ENCODE measurements at places on chromosomes 13 and 19. TPM values are rescaled to one million over a fixed set of nuclear protein-coding genes. Genes with fewer than 3 reads are reported as not detected.

Gene FPR1
- 1.6 TPM for polyA plus RNA-seq

Gene ADGRE3
- not detected for polyA plus RNA-seq

Gene SMAD9
- 0.88 TPM for polyA plus RNA-seq

Gene PROZ
- not detected for polyA plus RNA-seq

Gene PRKCSH
- 177 TPM for polyA plus RNA-seq

Gene EPS8L1
- 8.0 TPM for polyA plus RNA-seq

Gene POLR2I
- 127 TPM for polyA plus RNA-seq

Gene SIGLEC8
- polyA plus RNA-seq: 3.0 TPM

Gene ZNF548
- polyA plus RNA-seq: 10.0 TPM

Gene ZNF729
- not detected for polyA plus RNA-seq

DNA sequence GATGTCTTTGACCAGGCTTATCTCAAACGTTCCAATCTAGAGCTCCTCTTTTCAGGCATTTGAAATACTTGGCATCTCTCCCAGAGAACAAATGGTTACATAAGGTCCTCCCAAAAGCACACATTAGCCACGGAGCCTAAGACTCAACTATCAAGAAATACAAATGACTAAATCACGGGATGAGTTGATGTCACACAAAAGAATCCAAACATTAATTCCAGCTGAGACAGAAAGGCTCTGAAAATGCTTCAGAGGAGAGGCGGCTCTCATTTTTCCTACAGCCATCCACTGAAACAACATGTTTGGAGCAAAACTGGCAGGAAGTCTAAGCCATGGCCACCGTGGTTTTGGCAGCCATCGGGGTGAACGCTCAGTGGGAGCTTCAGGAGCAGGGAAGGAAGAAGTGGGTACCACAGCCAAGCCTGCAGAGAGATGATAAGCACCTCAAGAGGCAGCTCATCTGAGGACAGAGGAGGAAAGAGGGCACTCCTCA lies 122.5 kb downstream of the STK24 start:
- DNase-seq: no peak

DNA sequence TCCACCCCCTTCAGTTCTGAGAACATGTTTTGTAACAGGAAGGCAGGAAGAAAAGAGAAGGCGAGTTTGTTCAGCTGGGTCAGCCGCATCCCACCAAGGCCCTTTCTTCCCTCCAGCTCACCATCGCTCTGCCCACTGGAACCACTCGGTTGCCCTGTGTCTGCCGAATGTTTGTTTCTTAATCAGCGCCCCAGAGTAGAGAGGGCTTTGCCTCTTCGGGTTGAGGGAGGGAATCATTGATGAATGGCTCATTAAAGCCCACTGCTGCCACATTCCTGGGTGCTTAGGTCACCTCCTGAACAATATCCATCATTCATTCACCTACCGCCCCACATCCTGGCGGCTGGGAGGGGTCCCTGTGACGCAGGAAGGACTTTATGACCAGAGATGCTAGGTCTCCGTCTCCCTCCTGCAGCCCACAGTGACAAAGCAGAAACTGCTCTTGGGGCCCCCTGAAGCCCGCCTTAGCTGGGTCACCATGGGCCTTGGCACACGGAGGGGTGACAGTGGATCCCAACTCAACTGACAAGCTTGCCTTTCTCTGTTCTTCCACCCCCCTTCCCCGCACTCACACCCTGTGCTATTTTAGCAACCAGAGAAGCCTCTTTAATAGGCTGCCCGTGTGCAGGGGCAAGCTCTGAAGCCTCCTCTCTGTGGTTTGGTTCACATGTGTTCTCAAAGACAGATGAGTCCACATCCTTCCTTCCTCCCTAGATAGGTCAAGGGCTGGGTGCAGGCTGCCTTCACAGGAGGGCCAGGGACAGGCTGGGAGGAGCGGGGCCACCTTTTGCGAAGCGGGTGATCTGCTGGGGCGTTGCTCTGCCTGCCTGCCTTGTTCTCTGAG lies 46.2 kb downstream of the ACTN4 start:
- DNase-seq: no peak

DNA sequence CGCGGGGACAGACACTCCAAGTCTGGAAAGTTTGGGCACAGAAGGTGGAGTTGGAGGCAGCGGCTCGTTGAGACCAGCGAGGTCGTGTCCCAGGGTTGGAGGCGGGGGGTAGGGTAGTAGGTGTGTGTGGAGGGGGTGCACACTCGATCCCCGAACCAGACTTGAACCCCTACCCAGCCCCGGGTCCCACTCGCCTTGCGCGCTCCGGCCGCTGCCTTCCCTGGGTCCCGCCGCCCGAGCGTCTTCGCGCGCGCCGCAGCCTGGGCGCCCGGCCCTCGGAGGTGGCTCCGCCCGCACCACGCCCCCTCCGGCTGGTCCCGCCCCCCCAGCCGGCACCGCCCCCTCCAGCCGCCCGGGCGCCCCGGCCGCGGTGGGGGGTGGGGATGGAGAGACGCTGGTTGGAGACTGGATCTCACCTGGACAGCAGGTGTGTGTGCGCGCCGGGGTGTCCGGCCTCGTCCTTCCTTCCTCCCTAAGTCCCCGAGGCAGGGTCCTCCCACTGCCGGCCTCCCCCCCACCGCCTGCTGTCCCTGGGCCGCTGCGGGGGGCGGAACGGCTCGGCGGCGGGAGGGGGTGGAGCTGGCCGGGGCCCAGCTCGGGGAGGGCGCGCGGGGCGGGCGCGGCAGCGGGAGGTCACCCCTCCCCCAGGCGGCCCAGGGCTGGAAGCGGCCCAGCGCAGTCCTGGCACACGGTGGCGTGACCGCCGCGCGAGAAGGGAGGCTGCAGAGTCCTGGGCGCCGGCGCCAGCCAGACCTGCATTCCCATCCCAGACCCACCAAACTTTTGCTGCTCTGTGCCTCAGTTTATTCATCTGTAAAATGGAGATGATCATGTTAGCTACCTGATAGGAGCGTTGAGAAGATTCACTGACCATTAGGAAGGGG lies at the start of gene KANK2:
TSS of gene KANK2 (minus strand) at position 255 of the 884 bp plus-strand sequence. CDS start 3,034 bp downstream, outside the sequence.
- peak; percentile 85 for DNase-seq

DNA sequence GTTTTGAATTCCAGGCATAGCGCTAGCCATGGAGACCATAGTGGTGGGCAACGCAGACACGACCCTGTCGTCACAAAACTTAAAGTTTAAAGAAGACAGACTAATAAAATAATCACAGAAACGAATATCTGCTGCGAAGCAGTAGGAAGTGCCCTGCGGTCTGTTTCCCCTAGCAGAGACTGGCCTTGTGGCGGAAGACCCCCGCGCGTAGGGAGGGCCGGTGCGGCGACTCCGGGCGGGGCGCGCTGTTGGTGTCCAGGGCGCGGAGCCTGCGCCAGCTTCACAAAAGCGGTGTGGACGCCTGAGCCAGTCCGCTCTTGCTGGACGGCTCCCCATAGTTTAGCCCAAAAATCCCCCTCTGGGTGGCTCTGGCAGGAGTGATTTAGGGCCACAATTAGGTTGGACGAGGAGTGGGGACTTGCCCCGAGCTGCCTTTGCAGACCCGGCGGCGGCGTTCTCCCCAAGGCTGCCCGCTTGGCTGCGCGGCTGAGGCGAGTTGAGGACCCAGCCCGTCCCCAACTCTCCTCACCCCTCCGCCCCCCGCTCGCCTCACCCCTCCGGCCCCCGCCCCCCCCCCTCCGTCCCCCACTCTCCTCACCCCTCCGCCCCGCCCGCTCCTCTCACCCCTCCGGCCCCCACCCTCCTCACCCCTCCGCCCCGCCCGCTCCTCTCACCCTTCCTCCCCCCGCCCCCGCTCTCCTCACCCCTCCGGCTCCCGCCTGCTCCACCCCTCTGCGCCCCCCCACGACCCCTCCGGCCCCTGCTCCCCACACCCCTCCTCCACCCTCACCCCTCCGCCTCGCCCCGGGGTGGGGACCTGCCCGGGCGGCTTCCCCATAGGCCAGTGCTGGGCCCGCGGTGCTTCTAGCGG lies 14.2 kb upstream of the LATS2 start:
- DNase-seq: no peak

- no peak for DNase-seq
Observed at GRCh38 chr13:109668433-109669233, 117.8 kb downstream of the IRS2 start.

DNA sequence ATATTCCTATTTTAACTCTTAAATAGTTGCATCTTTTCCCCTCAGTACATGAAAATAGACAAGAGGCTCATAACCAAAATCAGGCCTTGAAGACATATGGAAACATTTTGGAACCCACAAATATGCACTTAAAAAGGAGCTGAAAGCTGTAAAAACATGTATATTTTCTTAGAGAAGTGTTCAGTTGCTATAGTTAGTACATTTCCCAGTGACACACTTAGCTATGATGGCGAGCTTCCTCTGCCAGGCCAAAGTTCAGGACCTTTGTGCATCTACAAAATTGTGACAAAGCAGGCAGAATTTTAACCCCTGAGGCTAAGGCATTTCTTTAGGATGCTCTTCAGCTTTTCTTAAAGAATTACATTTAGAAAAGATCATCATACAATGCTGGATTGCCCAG lies 54.5 kb downstream of the RCBTB2 start:
- DNase-seq: no peak

DNA sequence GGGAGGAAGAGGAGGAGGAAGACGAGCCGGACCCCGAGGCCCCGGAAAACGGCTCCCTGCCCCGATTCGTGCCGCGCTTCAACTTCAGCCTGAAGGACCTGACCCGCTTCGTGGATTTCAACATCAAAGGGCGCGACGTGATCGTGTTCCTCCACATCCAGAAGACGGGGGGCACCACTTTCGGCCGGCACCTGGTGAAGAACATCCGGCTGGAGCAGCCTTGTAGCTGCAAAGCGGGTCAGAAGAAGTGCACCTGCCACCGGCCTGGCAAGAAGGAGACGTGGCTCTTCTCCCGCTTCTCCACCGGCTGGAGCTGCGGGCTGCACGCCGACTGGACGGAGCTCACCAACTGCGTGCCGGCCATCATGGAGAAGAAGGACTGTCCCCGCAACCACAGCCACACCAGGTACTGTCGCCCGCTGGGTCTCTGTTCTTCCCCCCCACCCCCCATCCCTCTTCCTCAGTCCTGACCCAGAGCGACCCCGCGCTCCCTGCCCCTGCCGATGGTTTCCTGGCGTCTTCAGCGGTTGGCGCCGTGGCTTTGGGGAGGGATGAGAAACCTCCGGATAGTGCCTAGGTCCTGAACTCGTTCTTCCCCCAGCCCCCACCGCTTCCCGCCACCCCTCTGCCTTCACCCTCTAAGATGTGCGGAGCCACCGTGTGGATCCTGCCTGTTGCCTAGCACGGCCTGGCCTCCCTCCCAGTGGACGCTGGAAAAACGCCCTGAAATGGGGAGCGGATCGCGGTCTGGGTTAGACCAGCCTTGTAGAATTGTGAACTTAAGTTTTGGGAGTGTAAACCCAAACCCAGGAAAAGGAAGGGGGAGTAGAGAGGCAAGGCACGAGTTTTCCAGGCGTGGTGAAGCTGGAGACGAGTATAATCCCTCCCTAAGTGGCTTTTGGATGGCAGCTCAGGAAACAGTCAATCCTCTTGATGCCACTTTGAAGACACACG lies 1.5 kb downstream of the HS6ST3 start:
- DNase-seq: peak; percentile 67

GRCh38 chr19:9871626-9872338 lies 36.7 kb downstream of the PIN1 start:
- DNase-seq: no peak

GRCh38 chr13:31029102-31029501 lies 96.6 kb downstream of the TEX26 start:
- no peak for DNase-seq

- DNase-seq: no peak
Observed at GRCh38 chr13:47146991-47147811, 250.3 kb upstream of the HTR2A start.

GRCh38 chr13:107553838-107554237 lies 661.5 kb downstream of the LIG4 start:
- DNase-seq: no peak

DNA sequence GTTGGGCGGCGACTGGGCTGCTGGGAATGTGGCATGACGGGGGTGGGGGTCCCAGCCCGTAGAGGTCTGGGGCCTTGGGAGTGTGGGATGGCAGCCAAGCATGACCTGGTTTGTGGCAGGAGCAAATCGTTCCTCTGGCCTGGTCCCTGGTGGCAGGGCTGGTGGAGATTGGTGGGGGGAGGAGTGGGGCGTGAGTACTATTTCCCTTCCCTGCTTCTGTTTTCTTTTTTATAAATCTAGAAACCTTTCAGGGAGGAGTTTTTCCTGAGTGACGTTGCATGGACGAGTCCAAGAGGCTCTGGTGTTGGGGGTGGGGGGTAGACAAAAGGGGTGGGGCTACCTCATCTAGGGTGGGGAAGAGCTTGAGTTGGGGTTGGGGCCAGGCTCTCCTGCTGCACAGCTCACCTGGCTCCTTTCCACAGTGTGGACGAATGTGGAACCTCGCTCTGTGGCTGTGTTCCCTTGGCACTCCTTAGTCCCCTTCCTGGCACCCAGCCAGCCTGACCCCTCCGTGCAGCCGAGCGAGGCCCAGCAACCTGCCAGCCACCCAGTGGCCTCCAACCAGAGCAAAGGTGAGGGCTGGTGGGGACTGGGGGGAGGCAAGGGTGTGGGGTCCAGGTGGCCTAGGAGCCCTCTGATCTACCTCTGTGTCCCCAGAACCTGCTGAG lies 15.4 kb upstream of the PRR19 start:
- peak; percentile 80 for DNase-seq

DNA sequence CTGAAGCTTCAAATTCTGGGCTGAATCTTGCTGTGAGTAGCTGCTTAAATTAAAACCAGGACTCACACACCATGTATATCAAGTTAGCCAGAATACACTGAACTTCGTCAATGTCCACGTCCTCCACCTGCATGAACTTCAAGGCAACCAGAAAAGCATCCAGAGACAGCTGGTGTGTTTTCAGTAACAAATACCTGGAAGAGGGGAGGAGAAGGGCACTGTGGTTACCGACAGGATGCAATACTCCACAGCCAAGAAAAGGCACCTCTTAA lies 20.4 kb downstream of the PROZ start:
- no peak for DNase-seq

DNA sequence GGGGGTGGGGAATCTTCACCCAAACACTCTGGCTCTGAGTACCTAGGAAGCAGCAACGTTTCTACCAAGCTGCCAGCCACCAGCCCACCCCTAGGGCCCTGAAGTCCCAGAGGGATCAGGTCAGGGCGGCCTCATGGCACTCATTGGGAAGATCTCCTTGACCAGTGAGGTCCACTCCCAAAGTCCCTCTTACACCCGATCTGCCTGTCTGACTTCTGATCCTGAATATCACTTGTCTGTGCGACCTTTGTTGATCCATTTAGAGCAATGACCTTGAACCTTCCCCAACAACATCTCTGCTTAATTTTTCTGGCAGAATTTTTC lies 2.1 kb upstream of the GNA15 start:
- DNase-seq: no peak

GRCh38 chr13:47826471-47826870 lies 174.6 kb downstream of the SUCLA2 start:
- no peak for DNase-seq

GRCh38 chr19:38263689-38264485 lies 486 bp upstream of the SPINT2 start:
- DNase-seq: peak; percentile 71

- no peak for DNase-seq
Observed at GRCh38 chr19:46634656-46635218, 1.3 kb downstream of the GNG8 start.

- no peak for DNase-seq
Observed at GRCh38 chr13:69641773-69642172, 465.9 kb upstream of the ATXN8OS start.

- DNase-seq: no peak
Observed at GRCh38 chr13:102677122-102677521, 17.7 kb downstream of the METTL21C start.

Measured in adrenal gland (tissue), 19 donors.